Cortex of kidney (tissue), 1 donor: ENCODE measurements at places on chromosomes 7 and 10.

DNA sequence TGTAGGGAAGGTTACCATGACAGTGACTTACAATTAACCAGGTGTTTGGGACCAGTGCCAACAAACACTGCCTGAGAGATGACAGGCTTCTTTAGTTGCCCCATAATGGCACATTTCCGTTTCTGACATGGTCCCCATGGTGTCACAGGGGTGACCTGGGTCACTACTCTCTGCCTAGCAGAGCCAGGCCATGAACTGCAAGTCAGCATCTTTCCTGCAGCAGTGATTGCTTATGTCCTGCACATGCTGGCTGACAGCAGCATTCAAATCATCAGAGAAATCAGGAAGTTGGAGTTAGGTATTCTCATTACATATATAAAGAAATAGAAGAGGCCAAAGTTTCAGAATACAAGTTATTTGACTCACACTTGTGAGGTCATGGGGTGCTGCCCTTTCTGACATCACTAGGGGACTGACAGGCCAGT is 47.1 kb upstream of the ZNRF2 start:
- no peak for DNase-seq

DNA sequence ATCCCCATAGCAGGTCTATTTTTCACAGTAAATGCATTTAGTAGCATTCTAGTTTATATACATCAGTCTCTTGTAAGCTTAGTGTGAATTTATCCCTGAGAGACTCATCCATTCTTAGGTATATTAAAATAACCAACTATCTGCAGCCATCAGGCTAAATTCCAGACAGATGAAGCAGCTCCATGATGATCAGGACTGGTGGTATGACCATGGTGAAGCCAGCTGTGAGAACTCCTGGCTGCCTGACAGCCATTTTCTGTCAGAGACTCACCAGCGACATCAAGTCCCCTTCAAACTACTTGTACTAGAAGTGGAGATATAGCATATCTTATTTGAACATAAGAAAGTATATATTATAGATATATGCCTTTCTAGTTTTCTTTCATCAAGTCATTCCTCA is 70.3 kb upstream of the GSDME start:
- no peak for DNase-seq

- no peak for DNase-seq
These were observed 38.9 kb downstream of the CREB3L2 start for GRCh38 chr7:137962875-137963507.

- DNase-seq, result no peak
These were observed 30.6 kb downstream of the VIPR2 start for GRCh38 chr7:159114096-159114495.

- no peak for DNase-seq
These were observed 4.9 kb downstream of the GLUD1 start for GRCh38 chr10:87089746-87090145.

- no peak for DNase-seq
These were observed 60.8 kb downstream of the MDH2 start for GRCh38 chr7:76108540-76109233.

DNA sequence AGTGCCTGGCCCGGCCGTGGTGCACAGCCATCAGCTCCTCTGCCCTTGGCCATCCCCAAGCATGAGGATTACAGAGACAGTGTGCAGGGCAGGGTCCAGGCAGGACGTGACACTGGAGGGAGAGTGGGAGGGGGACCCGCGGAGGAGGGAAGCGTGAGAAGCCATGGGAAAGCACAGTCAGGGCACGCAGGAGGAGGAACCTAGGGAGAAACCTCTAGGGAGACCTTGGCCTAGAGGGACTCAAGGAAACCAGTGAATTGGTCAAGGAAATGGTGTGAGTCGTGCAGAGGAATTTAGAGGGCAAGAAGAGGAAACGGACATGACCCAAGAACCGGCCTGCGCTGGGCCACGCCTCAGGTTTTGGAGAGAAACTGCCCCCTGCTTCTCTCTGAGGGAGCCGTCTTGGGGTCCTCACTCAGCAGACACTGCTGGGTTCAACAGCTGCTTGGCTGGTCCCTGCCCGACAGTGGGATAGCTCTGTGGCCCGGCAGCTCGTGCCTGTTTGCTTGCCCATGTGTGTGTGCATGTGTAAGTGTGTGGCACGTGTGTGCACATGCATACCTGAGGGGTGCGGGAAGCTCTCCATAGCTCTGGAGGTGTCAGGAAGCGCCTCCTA is 3.2 kb downstream of the OPN4 start:
- DNase-seq, result no peak

DNA sequence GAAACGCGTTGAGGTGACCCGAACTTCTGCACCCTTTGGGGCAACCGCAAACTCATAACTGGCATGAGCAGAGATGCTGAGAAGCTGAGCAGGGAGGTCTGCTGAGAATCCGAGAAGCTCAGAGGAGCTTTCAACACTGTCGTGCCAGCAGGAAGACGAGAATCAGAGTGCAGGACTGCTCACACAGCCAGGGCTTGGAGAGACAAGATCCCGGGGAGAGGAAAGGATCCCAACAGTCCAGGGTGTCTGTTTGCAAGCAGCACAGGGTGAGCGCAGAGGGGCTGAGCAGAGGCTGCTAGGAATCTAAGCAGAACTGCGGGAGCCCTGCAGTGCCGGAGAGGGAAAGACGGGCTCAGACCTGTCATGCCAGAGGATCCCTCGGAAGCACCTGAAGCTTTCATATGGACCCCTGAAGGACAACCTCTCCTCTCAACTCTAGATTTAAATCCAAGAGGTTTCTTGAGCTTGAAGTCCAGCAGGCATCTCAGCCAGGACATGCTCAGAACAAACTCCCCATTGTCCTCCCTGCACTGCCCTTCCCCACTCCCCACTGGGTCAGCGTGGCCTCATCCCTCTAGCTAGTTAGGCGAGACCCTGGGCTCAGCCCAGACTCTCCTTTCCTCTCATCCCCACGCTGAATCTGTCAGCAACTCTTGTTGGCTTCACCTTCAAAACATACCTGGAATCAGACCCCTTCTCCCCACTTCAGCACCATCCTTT is 40.7 kb downstream of the FOXL3 start:
- no peak for DNase-seq

GRCh38 chr10:62590306-62590705 is 214.2 kb upstream of the ADO start:
- DNase-seq, result no peak

GRCh38 chr7:92834507-92835260 is 1.7 kb downstream of the CDK6 start:
- no peak for DNase-seq
